NCI-H2171 treated with DMSO at 0.1 percent for 48 hours (cell line): ENCODE measurements at places on chromosomes 4 and X.
A peak's percentile ranks its signal among the peaks of the same experiment; 100 is the strongest.

- DNase-seq, result no peak
Measured at GRCh38 chrX:140712413-140713173, 3.0 kb downstream of the LINC00632 start.

DNA sequence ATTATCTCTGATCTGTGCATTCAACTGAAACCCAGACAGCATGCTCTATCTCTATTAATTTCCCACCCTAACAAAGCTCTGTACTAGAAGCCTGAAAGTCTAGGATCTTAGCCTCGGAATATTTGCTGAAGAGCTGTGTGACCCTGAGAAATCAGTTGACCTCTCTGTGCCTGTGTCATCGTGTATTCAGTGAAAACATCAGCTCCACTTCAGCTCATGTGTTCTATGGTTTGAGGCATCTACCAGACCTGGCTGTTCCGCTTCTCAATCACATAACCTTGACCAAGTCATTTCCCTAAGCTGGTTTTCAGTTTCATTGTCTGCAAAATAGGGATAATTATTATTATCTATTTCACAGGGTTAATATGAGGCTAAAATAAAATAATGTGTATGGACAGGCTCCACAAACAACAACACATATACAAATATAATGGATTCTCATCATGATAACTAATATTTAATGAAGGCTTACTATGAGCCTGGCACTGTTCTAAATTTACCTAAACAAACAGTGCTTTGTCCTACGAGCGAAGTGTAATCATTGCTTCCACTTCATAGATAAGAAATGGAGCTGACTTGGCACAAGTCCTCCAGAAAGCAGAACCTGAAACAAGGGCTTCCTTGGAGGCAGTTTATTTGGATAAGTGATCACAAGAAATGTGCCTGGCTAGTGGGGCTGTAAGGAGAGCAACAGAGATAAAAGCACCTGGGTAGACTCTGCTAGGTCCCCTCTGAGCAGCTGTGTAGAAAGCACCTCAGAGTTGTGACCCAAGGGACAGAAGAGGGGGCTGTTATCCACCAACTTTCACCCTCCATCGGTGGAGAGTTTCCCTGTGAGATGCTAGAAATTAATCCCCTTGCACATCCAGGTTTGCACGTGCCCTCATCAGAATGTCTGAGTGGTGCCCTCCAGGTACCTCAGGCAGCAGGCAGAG is 356.9 kb downstream of the RAB28 start:
- no peak for DNase-seq

GRCh38 chrX:107935664-107936433 is 46.3 kb downstream of the TEX13B start:
- no peak for DNase-seq

DNA sequence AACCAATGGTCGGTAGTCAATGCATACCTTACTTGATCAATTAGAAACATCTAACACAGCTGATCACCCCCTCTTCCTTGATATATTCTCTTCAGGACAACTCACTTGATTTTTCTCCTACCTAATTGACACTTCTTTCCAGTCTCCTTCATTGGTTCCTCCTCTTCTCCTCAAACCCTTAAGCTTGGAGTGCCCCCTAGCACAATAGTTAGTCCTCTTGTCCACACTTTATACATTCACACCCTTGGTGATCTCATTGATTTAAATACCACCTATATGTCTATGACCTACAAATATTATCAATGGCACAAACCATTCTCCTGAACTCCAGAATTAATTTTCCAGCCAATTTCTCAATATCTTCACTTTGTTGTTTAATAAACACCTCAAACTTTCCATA is 724.0 kb downstream of the ADGRL3 start:
- no peak for DNase-seq

GRCh38 chrX:155417769-155418168 is 35.9 kb downstream of the F8A2 start:
- no peak for DNase-seq

DNA sequence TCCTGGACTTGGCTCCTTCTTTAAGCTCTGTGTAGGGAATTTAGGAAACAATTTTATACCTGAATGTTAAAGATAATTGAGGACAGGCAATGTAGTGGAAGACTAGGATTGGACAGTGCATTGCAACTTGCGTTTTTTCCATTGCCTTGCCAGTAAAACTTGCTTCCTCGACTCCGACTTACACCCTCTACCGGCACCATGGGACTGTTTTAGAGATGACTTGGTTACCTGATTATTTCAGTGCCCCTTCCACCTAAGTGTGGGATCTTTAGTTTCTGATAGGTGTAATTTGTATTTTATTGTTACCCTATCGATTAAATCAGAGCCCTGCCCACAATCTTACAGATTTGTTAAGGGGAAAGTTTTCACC is 1.2 kb downstream of the PRPS1 start:
- peak; percentile 41 for DNase-seq

DNA sequence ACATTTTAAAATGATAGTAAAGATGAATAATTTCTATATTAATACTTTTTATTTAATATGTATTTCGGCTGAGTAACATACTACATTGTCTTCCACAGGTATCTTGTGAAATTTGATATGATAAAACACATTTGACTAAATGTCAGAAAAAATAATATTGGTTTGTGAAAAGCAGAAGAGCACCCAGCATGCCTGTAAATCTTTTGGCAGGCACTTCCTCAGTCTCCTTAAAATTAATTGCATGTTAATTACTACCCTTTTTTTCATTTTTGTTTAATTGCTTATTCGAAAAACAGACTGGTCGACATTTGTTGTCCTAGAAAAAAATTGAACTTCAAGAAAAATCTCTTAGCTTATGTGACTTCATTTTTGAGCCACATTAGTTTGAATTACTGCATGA is 40.6 kb downstream of the CLCN3 start:
- DNase-seq, result peak; percentile 2

- DNase-seq, result no peak
Measured at GRCh38 chr4:161197912-161198311, 965.9 kb downstream of the FSTL5 start.

GRCh38 chrX:21373637-21374162 is 518 bp upstream of the CNKSR2 start:
- DNase-seq, result peak; percentile 49

DNA sequence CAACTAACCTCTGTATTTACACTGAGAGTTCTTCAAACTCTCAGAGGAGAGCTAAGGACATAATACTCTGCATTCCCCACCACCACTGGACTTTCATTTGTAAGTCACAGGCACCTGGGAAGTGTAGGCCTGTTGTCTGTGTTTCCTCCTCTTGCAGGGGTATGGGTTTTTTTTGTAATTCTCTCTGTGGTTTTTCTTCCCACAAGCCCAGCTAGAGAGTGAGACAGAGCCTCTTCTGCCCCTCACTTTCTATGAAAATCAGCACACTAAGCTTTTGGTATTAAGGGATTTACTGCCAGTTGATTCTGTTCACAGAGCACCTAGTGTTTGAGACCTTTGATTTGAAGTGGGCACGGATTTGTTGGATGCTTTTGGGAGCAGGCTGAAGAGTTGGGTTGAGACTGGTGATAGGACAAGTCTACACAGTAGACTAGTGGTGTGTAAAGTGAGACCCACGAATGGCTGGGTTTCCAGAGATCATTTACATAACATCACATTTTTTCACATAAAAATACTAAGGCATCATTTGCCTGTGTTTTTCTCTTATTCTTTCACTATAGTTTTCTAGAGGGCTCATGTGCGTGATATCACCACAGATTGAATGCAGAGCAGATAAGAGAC is 28.9 kb upstream of the WDR17 start:
- DNase-seq, result no peak

DNA sequence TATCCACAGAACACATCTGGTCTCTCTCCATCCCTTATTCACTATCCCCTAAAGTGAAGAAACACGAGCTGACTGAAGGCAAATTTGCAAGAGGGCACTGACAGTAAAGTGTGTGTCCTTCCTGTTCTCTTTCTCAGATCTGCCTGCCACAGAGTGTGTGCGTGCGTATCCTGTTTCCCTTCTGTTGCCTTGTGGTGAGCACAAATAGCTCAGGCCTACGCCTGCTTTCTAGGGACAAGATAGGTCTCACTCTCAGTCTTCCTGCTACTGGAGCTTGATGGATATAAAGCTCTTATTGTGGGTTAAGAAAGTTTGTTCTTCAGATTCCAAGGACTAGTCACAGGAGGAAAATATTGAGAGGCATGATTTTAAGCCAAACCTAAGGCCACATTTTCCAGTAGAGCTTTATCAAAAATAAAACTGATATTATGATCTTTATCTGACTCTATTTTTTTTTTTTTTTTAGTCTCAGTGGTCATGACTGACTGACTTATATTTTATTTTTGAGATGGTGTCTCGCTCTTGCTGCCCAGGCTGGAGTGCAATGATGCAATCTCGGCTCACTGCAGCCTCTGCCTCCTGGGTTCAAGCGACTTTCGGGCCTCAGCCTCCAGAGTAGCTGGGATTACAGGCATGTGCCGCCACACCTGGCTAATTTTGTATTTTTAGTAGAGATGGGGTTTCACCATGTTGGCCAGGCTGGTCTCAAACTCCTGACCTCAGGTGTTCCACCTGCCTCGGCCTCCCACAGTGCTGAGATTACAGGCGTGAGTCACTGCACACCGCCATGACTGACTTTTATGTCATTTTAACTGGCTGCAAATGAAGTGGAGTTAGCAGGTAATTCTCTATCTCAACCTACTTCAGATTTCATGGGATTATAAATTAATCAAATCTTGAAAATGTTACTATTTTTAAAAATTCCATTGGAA is 140.3 kb upstream of the SH3RF1 start:
- no peak for DNase-seq

DNA sequence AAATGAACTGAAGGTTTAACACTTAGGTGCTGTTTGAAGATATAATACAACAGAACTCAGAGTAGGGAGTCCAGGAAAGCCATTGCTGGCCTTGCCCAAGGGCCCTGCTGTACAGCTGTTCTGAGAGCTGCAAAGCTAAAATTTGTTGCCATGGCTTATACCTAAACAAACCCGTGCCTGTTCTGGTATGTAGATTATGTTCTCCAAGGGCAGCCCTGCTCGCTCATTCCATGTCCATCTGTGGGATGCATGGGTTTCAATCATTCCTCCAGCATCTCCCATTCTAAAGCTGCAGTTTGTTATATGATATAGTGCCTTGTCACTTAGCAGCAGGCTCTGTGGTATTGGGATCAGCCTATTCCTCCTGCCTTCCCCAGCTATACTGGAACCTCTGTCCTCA is 80.8 kb upstream of the BMPR1B start:
- DNase-seq, result peak; percentile 38

GRCh38 chrX:21798677-21799219 is 40.7 kb upstream of the MBTPS2 start:
- DNase-seq, result peak; percentile 70

DNA sequence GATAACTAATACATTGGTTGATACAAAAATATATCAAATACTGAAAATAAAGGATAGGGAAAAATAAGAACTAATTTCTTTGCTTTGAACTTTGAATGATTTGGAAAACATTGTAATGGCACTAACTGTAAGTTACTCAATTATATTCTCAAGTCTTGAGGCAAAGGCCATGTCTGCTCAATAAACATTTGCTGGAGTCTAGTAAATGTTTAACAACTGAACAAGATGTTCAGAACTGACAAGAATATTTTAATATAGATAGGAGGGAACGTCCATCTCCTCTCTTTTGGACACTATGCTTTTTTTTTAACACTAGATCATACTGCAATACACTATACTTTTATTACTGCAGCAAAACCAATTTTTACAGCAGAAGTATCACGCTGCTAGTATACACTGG is 76.2 kb downstream of the PRSS12 start:
- no peak for DNase-seq

DNA sequence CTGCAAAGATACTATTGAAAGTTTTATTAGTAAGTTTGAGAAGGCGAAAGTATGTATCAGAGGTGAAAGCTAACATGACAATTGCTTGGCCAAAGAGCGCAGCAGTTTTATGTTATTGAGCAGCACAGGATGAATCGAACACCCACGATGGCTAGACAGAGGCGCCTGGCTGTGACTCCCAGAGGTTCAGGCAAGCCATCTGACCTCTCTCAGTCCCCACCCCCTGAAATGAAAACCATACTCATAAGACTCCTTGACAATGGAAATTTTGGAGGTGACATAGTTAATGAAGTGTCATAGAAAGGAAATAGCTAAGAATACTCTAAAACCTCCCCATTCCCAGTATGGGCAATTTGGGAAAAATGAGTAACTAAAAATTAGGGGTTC is 70.6 kb downstream of the MGST2 start:
- DNase-seq, result no peak

GRCh38 chr4:110629780-110630687 is 7.2 kb upstream of the PITX2 start:
- DNase-seq, result no peak

DNA sequence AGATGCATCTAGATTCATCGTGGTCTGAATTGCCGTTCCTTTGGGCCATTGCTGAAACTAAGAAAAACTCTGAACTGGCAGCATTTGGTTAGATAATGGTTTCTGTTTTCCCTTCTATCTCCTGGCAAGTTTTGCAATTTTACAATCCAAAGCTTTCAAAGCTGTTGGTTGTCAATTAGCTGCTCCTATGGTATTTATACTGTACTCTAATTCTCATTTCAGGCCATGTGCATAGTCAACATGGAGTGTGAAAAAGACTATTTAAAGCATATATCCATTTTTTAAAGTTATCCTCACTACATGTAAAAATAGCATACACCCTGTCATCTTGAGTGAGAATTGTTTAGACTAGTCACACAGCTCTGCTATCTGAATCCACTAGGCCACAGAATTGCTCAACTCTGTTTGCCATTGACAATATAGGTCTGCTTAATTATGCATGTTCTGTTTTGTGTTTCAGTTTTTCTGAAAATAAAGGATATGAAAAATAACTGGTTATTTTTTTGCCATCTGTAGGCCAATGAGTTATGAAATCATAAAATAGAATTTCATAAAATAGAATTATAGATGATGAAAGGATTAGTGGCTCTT is 27.7 kb upstream of the TEC start:
- no peak for DNase-seq

DNA sequence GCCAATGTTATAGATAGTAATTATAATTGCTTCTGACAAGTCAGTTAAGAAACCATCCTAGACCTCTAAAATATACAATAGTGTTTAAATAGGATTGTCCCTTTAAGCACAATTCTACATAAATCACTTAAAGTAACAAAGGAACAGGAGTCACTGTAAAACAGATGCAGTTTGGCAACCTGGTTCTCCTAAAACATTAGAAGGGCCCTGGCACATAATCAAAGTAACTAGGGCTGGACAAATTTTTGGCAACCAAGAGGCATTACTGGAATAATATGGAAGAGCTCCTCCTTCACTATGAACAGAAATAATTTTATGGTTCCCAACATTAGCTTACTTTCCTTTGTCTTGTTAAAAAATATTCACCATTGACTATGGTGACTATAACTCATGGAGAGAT is 75.0 kb upstream of the CCDC160 start:
- DNase-seq, result no peak
